Esophagus squamous epithelium (tissue), 5 donors: ENCODE measurements at places on chromosomes 7 and 10.

GRCh38 chr10:60951272-60951724 lies 7.3 kb upstream of the RHOBTB1 start:
- DNase-seq = no peak

- DNase-seq = no peak
Measured at GRCh38 chr7:148717266-148717793, 18.6 kb downstream of the CUL1 start.

DNA sequence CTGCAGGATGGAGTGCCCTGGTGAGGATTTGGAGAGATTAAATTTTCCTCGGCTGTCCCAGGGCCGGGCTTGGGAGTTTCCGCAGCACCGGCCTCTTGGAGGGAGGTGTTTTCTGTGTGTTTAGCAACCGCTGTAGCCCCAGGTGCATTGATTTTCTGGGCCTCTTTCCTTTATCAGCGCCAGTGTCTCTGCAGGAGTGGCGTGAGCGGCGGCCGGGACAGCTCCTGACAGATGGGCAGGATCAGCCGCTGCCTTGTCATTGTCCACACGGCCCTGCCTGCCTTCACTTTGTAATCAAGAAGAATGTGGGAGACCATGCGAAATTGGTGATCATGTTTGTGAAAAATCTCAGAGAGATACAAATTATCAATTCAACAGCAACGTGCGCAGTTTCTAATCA lies 32.4 kb downstream of the NKX6-2 start:
- DNase-seq = no peak

GRCh38 chr7:36082910-36083309 lies 70.1 kb upstream of the EEPD1 start:
- no peak for DNase-seq

DNA sequence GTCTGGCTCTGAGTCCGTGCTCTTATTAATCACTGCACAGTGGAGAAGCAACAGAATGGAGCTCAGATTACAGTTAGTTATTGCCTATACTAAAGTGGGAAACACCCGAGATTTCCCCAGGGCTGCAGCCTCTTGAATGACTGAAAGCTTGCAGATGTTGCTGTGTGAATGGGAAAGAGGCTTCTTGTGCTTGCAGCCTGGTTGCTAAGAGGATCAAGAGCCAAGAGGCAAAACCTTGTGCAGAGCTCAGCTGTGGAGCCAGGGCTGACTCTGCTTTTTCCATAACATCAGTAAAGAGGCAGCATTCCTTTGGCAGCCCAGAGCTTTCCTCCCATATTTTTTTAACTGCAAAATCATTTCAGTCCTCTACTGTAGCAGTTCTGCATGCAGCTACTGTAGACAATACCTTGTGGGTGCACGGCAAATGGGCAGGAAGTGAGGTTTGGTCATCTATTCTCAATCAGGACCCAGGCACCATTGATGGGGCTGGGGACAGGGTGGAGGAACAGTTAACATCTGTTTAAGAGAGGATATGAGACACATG lies 86.5 kb downstream of the RALA start:
- DNase-seq = no peak

- no peak for DNase-seq
Measured at GRCh38 chr7:17625043-17625442, 315.3 kb downstream of the SNX13 start.

DNA sequence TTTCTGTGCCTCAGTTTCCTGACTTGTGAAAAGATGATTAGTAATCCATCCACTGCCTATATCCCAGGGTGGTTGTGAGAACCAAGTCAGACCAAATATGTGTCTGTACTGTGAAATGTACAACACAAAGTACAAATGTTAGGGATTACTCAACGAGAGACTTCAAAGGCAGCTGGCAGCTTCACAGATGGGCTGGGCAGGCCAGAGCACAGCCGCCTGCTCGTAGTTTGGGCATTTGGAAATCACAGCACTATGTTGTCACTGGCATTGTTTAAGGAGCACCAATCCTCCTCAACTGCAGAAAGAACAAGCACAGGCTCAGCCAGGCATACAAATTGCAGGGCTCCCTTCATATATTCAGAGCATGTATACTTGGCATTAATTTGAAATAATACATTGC lies 64.5 kb upstream of the C10orf90 start:
- DNase-seq = no peak

- DNase-seq = no peak
Measured at GRCh38 chr10:55750458-55750857, 610.6 kb downstream of the ZWINT start.
